ENCODE measurements at places on chromosomes 7 and 10.

GRCh38 chr10:102735065-102735562, 8.6 kb upstream of the WBP1L start:
- DNase-seq: no peak

GRCh38 chr7:8134089-8134733, 127.8 kb downstream of the ICA1 start:
- no peak for DNase-seq

DNA sequence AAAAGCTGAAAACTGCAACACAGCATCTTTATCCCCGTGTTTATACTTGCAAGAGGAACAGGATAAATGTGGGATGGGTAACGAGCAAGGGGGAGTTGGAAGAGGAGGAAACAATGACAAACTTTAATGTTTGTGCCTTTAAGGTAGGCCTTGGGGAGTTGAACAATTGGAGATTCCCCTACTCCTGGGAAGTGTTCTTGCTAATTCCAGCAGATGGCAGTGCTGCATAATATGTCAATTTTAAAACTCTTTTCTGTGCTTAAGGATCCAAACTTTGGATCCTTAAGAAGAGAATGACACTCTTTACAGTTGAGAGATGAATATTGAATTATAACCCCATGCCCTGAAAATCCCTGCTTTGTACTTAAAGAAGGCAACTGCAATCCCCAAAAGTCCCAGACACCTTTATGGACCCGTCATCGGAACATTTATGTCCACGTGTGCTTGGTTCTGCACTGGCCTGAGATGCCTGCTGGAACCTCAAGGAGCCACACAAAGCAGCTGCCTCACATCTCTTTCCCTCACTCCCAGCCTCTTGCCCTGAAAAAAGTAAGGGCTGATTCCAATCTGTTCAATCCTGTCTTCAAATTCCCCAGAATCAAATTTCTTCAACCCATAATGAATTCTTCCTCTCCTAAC, 12.0 kb downstream of the IFIT5 start:
- DNase-seq: peak; percentile 82

DNA sequence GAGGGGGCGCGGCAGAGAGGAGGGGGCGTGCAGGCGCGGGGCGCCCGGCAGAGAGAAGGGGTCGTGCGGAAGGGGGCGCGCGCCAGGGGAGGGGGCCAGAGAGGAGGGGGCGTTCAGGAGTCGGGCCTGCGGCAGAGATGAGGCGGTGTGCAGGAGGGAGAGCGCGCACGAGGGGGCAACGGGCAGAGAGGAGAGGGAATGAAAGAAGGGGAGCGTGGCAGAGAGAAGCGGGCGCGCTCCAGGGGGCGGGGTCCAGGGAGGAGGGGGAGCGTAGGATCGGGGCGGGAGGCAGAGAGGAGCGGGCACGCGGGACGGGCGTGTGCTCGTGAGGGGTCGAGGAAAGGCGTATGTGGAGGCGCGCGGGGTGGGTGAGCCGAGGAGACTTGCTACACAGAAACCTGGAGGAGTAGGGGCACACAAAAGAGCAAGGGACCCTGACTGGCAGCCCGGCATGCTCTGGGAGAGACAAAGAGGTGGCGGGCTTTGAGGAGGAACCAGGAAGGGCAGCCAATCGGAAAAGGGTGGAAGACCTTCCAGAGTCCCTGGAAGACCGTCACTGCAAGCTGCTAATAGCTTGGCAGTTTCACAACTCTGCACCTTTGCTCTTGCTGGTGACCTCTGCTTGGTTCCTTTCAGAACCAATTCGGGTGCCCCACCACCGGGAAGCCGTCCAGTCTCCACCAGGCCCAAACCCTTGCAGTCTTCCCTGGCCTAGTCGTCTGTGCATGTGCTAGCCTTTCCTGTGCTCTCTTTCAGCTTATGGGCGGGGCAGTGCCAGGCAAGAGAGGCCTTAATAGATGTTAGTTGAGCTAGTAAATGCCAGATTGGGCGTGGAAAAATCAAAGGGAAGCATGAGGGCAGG, 639 bp downstream of the DYDC2 start:
- peak; percentile 76 for DNase-seq

DNA sequence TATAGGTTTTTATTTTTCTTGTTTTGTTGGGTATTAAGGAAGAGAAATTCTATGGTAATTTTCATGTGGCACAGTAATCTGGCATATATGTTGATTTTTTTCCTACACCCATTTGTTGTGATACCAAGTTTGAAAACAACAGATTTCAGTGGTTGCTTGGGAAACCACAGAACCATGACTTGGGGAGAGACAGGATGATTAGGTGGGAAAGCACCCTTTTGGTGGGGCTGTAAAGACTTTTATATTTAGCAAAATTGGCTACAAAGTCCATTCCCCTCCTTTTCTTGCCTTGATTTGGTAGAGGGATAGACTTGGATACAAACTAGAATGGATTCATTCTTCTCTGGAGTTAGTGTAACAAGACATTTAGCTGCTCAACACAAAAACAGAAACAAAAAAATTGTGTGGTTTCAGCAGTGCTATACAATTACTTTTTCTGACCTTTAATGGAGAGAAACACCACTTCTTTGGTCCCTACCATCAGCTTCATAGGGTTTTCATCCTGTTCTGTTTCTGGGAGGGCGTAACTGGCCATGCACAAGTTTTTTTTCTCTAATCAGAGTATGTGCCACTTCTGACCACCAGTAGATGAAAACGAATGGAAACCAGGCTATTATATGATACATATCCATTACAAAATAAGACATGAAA, 52.7 kb downstream of the FIGNL1 start:
- DNase-seq: no peak

- DNase-seq: no peak
Measured at GRCh38 chr10:44922796-44923545, 11.8 kb downstream of the TMEM72 start.

Data from lung (tissue), 17 donors.